ENCODE measurements at places on chromosomes 5 and 9. TPM values are rescaled to one million over a fixed set of nuclear protein-coding genes. Genes with fewer than 3 reads are reported as not detected.
A peak's percentile ranks its signal among the peaks of the same experiment; 100 is the strongest.

DNA sequence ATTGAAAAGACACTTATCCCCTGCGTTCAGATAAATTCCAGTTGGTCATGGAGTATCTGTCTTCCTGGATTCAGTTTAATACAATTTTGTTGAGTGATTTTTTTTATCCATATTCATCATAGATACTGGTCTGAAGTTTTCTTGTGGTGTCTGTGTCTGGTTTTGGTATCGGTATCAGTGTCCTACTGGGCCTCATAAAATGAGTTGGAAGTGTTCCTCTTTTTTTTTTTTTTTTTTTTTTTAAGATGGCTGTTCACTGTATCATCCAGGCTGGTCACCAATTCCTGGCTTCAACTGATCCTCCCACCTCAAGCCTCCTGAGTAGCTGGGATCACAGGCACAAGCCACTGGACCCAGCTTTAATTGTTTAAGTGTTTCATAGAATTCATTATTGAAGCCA lies 2.9 kb upstream of the CAMSAP1 start:
- no peak overlapping the region for H3K27ac ChIP-seq
- no peak for DNase-seq
- no peaks in the 10 kb centered on the region for H3K27me3 ChIP-seq
- no peaks in the 10 kb centered on the region for H3K36me3 ChIP-seq
- H3K4me3 ChIP-seq, result no peak overlapping the region

DNA sequence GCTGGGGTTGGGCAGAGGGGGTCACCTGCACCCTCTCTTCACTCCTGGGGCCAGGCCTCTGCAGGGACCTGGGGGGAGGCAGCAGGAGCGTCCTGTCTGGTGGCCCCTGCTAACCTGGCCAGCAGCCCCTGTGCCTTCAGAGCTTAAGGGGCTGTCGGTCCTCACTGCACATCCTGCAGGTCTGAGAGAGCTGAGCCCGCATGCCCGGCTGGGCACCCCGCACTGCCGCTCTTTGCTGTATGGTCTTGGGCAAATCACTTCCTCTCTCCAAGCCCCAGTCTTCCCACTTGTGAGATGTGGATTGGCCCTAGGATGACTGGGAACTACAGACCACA lies 7.9 kb downstream of the FLT4 start:
- no peaks in the 10 kb centered on the region for H3K27me3 ChIP-seq
- no peak for DNase-seq
- H3K36me3 ChIP-seq, result no peaks in the 10 kb centered on the region
- no peak overlapping the region for H3K27ac ChIP-seq
- no peak overlapping the region for H3K4me3 ChIP-seq
- no peaks in the 10 kb centered on the region for H3K4me1 ChIP-seq

DNA sequence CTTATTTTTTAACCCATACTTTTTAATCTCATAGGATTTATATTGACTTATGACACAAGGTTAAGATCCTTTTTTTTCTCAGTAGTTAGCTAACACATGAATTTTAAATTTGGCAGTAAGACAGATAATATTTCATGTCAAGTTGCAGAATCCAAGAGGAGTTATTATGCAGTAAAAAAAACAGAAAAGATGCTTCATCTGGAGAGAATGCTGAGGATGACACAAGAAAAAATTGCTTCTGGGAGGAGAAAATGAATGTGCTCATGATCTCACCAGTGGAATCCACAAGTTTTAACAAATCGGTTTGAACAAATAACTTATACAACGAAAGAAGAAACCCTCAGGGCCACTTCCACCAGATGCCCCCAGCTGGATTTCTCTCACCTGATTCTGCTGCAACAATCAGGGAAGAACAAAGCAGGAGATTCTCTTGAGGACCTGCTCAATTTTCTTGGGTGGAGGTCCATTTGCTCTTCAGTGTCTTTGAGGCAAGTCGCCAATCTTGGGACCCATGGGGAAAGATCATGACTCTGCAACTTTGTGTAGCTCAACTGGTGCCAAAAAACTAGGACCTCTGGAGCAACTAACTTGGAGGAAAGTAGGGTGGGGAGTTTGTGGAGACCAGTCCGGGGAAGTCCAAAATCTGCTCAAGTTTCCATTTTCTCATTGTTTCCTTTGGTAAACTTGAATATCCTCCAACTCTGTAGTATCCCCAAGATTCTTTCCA lies 50.5 kb upstream of the TNFSF15 start:
- H3K4me1 ChIP-seq, result no peaks in the 10 kb centered on the region
- H3K36me3 ChIP-seq, result no peaks in the 10 kb centered on the region
- no peaks in the 10 kb centered on the region for H3K27me3 ChIP-seq
- H3K27ac ChIP-seq, result no peak overlapping the region
- DNase-seq, result no peak
- H3K4me3 ChIP-seq, result no peak overlapping the region

- no peaks in the 10 kb centered on the region for H3K36me3 ChIP-seq
- no peaks in the 10 kb centered on the region for H3K27me3 ChIP-seq
- H3K4me1 ChIP-seq, result no peaks in the 10 kb centered on the region
- H3K4me3 ChIP-seq, result peak overlapping the region; percentile 35
Measured at GRCh38 chr9:125889476-125890419, 142.6 kb downstream of the PBX3 start.

DNA sequence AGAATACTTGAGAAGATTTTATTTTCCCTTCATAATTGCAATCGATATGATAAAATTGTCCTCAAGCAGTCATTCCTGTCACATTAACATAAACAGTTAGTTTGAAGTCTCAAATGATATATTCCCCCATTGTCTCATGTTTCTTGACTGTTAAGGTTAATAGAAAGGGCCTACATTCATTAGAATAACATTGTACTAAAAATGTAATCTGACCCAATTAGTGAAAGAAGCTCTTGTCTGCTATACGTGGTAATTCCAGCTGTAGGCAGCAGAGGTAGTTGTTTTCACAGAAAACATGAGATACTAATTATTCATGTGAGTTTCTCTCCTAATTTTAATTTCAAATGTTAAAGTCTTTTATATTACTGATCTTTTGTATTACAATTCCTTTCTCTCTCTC lies 25.9 kb upstream of the AP3B1 start:
- H3K27ac ChIP-seq, result no peak overlapping the region
- no peak overlapping the region for H3K4me3 ChIP-seq
- H3K4me1 ChIP-seq, result no peaks in the 10 kb centered on the region
- no peaks in the 10 kb centered on the region for H3K27me3 ChIP-seq

GRCh38 chr5:128334010-128334716 lies 203.9 kb downstream of the FBN2 start:
- H3K4me3 ChIP-seq, result no peak overlapping the region
- H3K27ac ChIP-seq, result no peak overlapping the region
- H3K4me1 ChIP-seq, result no peaks in the 10 kb centered on the region
- no peak for DNase-seq
- no peaks in the 10 kb centered on the region for H3K36me3 ChIP-seq
- no peaks in the 10 kb centered on the region for H3K27me3 ChIP-seq

GRCh38 chr9:128310461-128310860 lies 11.8 kb downstream of the TRUB2 start:
- peak; percentile 81 for DNase-seq
- H3K27me3 ChIP-seq, result no peaks in the 10 kb centered on the region
- H3K36me3 ChIP-seq, result peaks cover 35% of the 10 kb centered on the region
- no peak overlapping the region for H3K4me3 ChIP-seq
- no peak overlapping the region for H3K27ac ChIP-seq

DNA sequence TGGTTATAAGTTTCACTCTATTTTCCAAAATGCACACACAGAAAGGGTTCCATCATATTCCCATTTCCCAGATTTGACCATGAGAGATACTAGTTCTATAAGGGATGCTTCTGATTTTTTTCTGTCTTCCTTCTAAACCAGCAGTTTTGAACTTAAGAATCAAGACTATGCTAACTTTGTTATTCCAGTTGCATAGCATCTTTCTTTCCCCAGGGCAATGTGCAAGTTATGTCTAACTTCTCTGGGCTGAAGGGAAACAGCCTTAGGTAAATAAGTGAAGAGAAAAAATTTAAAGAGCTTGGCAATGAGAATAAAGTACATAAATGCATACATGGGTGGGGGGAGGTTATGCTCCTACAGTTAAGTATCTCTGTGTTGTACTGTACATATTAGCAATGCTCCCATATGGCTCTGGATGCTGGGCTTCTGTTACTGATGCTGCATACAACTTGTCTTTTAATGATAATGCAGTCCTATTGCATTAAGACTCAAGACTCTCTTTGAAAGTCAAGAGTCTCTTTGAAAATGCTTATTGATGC lies 125.8 kb upstream of the SLC12A2 start:
- H3K4me3 ChIP-seq, result no peak overlapping the region
- no peaks in the 10 kb centered on the region for H3K36me3 ChIP-seq
- no peaks in the 10 kb centered on the region for H3K4me1 ChIP-seq
- H3K27me3 ChIP-seq, result no peaks in the 10 kb centered on the region
- no peak overlapping the region for H3K27ac ChIP-seq
- no peak for DNase-seq

DNA sequence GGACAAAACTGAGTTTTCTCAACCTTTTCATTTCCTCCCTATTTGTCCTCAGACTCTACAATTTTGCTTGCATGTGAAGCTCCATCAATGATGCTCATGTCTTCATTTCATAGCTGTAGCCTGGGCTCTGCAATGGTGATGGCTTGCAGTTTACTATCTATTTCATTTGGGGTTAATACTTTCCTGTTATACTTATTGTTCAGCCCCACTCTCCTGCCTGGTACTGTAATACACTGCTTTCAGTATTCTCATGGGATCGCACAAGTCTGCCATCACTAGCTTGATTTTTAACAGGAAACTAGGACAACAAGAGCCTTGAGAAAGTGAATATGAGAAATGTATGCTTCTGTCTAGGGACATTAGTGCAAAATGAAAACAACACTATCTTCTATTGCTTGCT lies 84.2 kb upstream of the SEMA6A start:
- H3K4me3 ChIP-seq, result no peak overlapping the region
- H3K27me3 ChIP-seq, result no peaks in the 10 kb centered on the region
- H3K27ac ChIP-seq, result no peak overlapping the region
- H3K4me1 ChIP-seq, result no peaks in the 10 kb centered on the region
- no peak for DNase-seq

DNA sequence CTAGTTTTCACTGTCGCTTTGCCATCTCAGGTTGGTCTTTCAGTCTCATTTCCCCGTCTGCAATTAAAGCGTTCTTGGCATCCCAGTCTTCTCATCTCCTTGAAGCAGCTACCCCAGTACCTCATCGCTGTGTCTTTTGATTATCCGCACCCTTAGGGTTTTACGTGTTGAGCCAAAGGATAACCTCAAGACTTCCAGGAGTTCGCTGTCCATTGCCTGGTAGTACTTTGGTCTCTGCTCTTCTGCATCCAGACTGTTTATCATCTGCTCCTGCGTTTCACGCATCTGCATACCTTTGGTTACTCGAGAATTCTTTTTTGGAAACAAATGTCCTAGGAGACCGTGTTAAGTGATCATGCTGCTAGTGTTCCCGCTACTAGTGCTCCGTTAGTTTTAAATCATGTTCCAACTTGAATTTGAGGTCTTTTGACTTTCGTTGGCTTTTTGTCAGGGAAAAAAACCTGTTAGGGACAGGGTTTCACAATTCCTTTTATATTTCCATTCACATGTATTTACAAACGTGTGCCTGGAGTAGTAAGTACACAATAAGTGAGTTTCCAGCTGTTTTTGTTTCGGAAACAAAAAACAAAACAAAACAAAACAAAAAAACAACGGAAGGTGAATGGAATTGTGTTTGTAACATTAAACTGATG lies 888 bp downstream of the RABGAP1 start:
- H3K27ac ChIP-seq, result peak overlapping the region; percentile 58
- DNase-seq, result no peak
- H3K36me3 ChIP-seq, result no peaks in the 10 kb centered on the region
- no peaks in the 10 kb centered on the region for H3K4me1 ChIP-seq
- no peaks in the 10 kb centered on the region for H3K27me3 ChIP-seq

GRCh38 chr9:7542126-7542525 lies 257.5 kb downstream of the DMAC1 start:
- no peak overlapping the region for H3K27ac ChIP-seq
- H3K27me3 ChIP-seq, result no peaks in the 10 kb centered on the region
- no peak overlapping the region for H3K4me3 ChIP-seq
- H3K36me3 ChIP-seq, result no peaks in the 10 kb centered on the region
- H3K4me1 ChIP-seq, result no peaks in the 10 kb centered on the region

- H3K27ac ChIP-seq, result no peak overlapping the region
- no peak for DNase-seq
- no peaks in the 10 kb centered on the region for H3K36me3 ChIP-seq
- H3K4me3 ChIP-seq, result no peak overlapping the region
Measured at GRCh38 chr9:21553441-21553840, 71.3 kb upstream of the IFNE start.

GRCh38 chr9:128361296-128361985 lies 9.7 kb upstream of the URM1 start:
- H3K4me1 ChIP-seq, result peaks cover 11% of the 10 kb centered on the region
- no peaks in the 10 kb centered on the region for H3K27me3 ChIP-seq
- no peak overlapping the region for H3K27ac ChIP-seq
- peak overlapping the region; percentile 42 for H3K4me3 ChIP-seq

The DCTN3 gene
- 36.8 TPM for total RNA-seq

The RANBP17 gene
- total RNA-seq, result 1.5 TPM

The EQTN gene
- total RNA-seq, result not detected

The ASS1 gene
- 1,278 TPM for total RNA-seq
